CD4-positive, alpha-beta T cell treated with Interleukin-6 for 4 hours (primary cell): ENCODE measurements at places on chromosomes 16 and 17.
A peak's percentile ranks its signal among the peaks of the same experiment; 100 is the strongest.

DNA sequence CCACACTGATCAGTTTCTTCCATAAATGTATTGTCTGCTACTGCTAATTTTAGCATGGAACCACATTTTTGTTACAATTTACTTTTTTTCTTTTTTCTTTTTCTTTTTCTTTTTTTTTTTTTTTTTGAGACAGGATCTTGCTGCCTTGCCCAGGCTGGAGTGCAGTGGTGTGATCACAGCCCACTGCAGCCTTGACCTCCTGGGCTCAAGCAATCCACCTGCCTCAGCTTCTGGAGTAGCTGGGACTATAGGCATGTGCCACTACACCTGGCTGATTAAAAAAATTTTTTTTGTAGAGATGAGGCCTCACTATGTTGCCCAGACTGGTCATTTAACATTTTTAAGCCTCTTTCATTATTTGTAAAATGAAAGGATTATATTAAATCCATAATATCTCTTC lies 19.1 kb downstream of the ZPBP2 start:
- DNase-seq: no peak

DNA sequence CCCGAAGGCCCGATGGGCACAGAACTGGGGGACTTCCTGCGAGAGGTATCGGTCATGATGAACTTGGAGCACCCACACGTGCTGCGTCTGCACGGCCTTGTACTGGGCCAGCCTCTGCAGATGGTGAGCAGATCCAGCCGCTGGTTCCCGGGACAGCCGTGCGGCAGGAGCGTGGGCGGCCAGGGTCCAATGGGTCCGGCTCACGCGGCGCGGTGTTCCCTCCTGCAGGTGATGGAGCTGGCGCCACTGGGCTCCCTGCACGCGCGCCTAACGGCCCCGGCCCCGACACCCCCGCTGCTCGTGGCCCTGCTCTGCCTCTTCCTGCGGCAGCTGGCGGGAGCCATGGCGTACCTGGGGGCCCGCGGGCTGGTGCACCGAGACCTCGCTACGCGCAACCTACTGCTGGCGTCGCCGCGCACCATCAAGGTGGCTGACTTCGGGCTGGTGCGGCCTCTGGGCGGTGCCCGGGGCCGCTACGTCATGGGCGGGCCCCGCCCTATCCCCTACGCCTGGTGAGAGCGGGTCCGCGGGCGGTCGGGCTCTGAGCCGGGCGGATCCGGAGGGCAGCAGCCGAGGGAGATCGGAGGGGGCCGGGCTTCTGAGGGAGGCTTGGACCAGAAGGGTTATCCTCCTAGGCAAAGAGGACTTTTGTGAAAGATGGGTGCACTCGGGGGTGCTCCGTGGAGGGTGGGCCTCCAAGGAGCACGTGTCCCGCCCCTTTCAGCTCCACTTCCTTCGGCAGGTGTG lies 3.0 kb downstream of the TNK1 start:
- DNase-seq: peak; percentile 87

GRCh38 chr17:83180264-83180995 lies 101.0 kb downstream of the METRNL start:
- no peak for DNase-seq

- DNase-seq: no peak
These were observed 190.3 kb downstream of the CPPED1 start for GRCh38 chr16:12613131-12613991.

- no peak for DNase-seq
These were observed 597.4 kb upstream of the CDH5 start for GRCh38 chr16:65769055-65769465.

DNA sequence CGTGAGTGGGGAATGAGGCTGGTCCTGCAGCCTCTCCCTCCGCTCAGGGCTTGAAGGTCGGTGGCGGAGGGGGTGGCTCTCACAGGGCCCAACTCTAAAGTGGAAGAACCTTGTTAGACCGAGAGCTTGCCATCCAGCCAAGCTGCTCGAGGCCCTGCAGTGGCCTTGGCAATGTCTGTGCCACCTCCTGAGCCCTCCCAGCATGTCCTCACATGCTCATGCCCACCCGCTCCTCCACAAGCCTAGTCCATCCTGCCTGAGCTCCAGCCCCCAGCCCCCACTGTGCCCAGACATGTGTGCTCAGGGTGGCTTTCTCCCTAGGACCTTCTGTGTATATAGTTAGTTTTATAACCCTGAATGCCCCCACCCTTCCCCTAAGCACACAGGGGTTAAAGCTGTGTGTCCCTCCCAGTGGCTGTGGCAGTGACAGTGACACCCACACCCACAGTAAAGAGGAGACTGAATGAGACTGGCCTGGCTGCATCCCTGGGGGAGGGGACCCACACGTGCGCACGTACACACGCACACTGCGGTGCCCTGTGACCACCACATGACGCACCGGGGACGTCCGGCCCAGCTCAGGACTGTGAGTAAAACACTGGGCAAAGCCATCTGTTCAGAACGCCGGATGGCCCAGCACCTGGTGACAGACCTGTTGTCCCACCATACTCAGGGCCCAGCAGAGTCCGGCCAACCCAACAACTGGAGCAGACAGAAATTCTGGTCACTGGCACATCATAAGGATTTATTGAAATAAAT lies 15.6 kb downstream of the PDK2 start:
- no peak for DNase-seq

DNA sequence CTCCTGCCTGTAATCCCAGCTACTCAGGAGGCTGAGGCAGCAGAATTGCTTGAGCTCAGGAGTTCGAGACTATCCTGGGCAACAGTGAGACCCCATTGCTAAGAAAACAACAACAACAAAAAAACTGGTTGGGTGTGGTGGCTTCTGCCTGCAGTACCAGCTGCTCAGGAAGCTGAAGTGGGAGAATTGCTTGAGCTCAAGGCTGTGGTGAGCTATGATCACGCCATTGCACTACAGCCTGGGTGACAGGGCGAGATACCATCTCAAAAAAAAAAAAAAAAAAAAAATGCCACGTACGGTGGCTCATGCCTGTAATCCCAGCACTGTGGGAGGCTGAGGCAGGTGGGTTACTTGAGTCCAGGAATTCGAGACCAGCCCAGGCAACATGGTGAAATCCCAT lies 34.1 kb downstream of the NME2 start:
- peak; percentile 14 for DNase-seq

GRCh38 chr17:12386225-12386624 lies 279.5 kb upstream of the MYOCD start:
- no peak for DNase-seq

DNA sequence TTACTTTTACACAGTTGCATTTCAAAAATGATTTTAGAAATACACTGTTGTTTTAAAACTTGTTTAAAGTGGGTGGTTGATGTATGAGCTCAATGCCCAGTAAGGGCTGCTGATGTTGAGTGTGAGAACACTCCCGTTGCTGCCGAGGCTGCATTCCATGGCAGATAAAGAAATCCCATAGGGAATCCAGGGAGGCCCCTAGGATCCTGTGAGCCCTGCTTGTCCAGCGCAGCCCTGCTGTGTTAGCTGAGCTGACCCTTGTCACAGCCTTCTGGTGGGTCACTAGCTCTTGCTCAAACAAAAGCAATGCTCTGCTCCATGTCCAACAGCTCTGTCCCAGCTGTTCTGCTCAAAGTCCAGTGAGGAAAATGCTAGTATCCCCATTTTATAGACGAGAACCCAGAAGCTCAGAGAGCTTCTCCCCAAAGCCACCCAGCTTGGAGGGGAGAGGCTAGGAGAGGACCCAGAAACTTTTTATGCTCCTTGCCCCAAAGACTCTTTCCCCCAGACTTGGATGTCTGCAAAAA lies 18.6 kb upstream of the COL1A1 start:
- DNase-seq: no peak

DNA sequence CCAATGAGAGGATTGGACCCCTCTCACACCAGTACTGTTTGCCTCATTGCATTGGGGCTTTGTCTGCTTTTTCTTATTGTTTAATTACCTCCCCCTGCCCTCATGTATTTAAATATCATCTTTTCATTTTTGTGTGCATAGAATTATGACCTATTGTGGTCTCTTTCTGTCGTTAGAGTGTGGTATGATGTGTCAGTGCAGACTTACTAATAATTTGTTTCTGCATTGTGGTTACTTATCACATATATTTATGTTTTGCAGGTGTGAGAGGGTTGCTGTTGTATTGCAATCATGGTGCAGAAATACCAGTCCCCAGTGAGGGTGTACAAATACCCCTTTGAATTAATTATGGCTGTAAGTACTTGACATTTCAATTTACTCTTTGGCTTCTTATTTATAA lies 2.5 kb downstream of the SEC14L1 start:
- DNase-seq: no peak

DNA sequence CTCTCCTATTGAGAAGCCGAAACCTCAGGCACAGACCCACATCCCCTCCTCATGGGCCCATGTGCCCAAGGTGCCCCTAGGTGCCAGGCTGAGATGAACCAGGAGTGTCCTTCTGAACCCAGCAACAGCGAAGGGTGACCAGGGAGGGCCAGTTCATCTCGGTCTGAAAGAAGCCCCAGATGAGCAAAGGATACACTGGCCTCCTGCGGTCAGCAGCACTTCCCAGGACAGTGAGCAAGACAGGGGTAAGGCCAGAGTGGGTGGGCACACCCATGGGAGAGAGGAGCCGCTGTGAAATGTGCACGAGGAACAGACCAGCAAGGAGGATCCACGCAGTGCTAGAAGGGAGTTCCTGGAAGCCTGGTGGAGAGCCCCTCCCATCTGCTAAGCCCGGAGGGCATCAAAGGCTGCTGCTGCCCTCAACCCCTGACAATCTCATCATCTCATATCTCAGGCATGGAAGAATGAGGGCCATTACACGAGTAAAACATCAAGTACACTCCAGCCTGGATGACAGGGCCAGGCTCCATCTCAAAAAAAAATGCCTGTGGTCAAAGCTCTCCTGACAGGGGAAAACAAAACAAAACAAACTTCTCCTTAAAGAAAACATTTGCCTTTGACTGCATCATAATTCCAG lies 3.3 kb upstream of the HBZ start:
- no peak for DNase-seq

DNA sequence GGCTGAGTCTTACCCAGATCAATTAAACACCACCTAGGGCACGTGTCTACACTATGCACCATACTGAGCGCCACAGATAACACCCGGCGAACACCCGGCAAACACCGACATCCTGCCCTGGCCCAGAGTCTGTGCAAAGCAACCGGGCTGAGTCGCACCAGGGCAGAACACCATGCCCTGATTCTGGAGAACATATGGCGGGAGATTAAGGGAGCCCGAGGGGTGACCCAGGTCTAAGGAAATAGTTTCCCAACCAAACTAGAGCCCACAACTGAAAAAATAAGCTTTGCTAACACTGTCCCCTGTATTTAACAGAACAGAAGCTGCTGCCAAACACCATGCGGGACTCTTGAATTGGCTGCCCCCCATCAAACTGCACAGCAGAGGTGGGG lies 22.1 kb downstream of the MYO18A start:
- no peak for DNase-seq

GRCh38 chr17:72270273-72270924 lies 149.6 kb downstream of the SOX9 start:
- DNase-seq: no peak

DNA sequence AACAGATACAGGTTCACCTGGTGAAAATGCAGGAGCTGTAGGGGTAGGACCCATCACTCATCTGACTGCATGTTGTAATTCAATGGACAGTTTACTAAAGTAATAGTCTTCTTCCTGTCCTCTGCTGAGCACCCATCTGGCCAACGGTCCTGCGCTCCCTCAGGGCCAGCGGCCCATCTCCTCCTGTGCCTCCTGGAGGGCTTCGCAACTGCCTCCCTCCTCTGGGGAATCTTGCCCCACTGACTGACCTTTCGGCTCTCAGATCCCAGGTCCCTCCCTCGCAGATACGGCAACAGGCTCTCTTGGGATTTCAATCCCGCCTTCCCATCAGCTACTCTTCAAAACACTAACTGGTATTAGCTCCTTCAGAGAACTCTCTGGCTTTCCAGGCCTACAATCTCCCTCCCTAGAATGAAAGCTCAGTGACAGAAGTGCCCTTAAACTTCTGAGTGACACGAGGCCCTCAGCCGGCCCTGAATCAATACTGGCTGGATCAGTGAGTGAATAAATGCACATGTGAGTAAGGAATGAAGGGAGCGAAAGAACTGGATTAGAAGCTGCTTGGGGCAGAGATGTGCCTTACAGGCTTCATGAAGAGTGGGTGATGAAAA lies 1.3 kb downstream of the PEMT start:
- DNase-seq: no peak

DNA sequence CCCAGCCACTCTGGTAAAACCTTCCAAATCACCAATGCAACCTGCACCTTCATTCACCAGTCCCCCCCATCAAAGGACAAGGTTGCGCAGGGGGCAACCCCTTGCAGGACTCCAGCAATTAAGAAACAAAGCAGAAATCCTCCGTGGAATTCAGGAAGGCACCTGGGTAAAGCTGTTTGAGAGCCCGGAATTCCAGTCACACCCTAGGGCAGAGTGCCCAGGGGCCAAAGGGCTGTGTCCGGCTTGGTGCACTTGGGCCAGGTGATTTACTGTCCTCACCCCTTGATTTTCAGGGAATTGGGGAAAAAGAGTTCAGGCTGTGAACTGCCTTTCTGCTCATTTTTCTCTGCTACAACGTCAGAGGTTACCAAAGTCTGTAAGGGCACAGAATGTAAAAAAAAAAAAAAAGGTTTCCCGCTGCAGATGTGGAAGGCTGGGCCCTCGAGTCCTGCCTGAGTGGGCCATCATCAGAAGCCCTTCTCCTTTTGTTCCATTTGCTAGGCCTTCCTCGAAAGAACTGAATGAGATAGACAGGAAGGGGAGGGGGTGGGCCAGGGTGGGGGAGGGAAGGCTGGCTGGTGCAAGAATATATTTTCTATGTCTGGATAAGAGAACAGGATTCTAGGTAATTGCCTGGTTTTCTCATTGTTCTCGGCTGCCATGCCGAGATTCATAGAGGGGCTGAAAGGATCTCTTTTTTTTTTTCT lies 266.5 kb upstream of the PSMD7 start:
- no peak for DNase-seq

DNA sequence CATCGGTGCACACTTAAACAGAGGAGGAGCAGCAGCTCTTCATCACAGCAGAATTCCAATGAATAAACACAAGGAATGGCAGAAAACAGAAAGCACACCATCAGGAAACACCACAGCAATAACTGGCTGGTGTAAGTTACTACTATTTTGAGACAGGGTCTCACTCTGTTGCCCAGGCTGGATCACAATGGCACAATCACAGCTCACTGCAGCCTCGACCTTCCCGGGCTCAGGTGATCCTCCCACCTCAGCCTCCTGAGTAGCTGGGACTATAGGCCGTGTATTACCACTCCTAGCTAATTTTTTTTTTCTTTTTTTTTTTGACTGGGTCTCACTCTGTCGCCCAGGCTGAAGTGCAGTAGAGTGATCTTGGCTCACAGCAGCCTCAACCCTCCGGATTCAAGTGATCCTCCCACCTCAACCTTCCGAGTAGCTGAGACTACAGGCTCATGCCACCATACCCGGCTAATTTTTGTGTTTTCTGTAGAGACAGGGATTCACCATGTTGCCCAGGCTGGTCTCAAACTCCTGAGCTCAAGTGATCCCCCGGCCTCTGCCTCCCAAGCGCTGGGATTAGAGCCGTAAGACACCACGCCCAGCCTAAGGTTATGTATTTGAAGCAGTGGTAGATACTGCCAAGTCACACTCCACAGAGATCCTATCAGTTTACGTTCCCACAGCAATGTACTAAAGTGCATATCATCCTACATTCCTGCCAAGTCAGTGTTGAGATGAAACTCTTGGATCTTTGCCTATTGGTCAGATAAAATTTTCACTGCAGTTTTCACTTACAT lies 20.7 kb downstream of the TRAP1 start:
- no peak for DNase-seq

GRCh38 chr17:76885894-76886290 lies 17.7 kb downstream of the MGAT5B start:
- DNase-seq: no peak
